Stimulated activated CD4-positive, alpha-beta T cell treated with anti-CD3 and anti-CD28 coated beads, Interleukin-2, amount 100 ng/mL, for 4 hours (primary cell): ENCODE measurements at places on chromosomes 11 and 22.

GRCh38 chr11:114130629-114131277, 71.2 kb downstream of the ZBTB16 start:
- DNase-seq: no peak

DNA sequence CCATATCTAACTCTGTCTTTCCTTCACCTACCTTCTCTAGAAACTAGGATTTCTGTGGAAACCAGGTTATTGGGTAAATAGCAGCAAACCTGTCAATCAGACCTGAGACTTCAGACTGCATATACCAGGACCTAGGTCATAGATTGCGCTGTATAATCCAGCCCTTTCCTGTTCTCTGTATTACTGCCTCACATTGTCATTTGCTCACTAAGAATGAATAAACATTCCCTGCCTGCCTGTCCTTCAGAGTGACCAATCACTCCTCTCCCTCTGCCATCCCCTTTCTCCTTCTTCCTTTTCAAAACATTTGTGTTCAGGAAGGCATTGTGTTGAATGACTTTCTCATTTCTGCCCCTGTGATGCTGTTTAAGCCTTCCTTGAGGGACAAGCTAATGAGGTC, 14.1 kb upstream of the FZD4 start:
- no peak for DNase-seq

GRCh38 chr22:45270095-45271020, 14.4 kb upstream of the UPK3A start:
- no peak for DNase-seq

GRCh38 chr22:49751966-49752597, 75.6 kb downstream of the BRD1 start:
- DNase-seq: no peak

DNA sequence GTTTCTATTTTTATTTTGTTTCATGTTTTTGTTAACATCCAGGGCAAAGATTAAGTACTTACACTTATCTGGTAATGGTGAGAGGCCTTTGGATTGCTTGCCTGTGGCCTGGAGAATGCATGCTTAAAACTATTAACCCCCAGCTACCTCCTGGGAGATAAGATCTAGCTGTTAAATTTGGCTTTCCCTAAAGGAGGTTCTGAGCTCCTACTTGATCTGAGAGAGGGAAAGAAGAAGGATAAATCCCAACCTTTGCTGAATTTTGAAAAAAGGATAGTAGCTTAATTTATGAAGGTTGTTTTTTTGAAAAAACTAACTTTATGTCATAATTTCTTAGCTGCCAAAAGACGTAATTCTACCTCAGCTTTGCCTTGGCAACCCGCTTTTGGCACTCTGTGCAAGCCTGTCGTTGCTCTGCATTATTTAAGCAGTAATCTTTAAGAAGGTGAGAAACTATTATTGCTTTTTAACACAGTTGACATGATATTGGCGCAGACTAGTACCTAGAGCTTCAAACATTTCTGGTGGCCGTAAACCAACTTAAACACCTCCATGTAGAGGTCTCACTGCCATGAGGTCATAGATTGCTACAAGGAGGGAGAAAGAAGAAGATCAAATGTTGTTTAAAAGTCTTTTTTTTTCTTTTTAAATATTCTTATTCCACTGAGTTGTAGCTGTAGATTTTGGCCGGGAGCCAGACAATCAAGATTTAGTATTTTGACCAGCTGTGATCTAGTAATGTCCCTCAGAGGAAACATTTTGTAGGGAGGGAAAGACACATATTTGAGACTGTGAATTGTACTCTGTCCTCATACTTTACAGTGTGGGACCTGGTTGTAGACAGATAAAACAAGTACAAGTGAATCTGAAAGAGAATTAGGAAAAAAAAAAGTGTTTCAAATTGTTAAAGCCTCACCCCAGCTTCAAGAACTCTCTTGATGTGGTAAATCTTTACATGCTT, 74.4 kb downstream of the WNT11 start:
- no peak for DNase-seq

DNA sequence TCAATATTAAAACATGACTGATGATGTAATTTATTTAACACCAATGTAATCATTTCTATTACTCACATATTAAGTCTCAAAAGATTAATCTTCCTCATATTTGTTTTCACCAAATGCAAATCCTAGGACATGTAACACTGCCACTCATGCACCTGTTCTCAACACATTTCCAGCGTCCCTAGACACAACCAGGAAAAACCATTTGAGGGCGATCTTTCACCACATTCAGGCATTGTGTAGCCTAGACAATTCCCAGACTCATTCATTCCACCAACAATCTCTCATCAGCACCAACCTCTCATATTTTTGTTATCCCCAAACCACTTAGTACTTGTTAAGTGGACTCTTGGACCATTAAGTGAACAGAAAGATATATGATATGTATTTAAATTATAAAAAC, 66.1 kb downstream of the SLC36A4 start:
- no peak for DNase-seq

GRCh38 chr11:71302534-71302909, 50.1 kb upstream of the SHANK2 start:
- no peak for DNase-seq

DNA sequence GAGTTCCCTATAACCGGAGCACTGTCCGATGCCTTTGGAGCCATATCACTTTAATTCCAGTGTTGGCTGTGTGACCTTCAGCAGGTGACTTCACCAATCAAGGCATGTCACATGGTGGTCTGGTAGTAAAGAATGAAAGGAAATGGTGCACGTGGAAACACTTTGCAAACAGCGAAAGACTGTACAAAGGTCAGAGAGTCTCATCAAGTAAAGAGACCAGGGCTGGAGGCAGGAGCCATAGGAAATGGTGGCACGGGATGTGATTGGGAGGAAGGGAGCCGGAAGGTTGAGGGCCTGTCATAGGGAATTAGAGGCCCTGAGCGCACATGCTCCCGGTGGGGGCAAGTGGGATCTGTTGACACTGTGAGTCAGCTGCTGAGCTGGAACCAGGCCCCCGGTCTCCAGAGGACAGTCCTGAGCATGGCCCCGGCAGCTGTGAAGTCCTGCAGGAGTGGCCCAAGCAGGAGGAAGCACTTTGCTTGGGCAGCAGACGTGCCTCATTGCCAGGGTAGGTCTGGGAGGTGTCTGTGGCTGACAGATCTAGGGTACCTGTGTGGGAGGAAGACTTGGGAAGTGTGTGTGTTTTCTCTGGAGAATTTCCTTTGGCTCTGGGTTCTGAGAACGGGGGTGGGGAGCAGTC, 2.0 kb downstream of the DAGLA start:
- DNase-seq: no peak

DNA sequence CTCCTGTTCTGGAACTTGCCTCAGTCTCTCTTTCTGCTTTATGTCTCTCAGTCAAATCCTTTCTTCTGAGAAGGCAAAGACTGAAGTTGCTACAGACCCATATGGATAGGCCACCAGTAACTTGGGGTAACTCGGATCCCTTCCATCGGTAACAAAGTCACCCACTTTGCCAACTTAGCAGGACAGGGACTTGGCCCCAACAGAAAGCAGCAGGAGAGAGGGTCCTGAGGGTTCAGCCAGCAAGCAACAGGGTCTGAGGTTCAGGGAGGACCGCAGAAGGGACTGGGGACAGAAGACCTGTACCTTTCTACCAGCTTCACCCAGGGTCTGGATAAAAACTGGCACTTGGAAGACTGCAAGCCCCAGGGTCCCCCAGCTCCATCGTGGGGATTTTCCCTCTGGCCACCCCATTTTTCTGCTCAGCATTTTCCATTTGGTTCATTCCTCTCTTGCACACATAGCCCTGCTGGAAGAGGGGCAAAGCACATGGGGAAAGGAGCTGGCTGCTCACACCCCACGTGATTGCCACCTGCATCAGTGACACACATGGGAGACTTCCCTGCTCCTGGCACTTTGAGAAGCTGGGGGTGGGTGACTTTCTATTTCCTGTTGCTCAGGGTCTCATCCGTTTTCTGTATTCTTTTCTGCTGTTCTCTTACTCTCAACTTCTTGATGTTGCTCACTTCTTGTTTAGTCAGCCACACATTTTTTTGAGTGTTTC, 34.6 kb upstream of the GNAZ start:
- peak; percentile 20 for DNase-seq

DNA sequence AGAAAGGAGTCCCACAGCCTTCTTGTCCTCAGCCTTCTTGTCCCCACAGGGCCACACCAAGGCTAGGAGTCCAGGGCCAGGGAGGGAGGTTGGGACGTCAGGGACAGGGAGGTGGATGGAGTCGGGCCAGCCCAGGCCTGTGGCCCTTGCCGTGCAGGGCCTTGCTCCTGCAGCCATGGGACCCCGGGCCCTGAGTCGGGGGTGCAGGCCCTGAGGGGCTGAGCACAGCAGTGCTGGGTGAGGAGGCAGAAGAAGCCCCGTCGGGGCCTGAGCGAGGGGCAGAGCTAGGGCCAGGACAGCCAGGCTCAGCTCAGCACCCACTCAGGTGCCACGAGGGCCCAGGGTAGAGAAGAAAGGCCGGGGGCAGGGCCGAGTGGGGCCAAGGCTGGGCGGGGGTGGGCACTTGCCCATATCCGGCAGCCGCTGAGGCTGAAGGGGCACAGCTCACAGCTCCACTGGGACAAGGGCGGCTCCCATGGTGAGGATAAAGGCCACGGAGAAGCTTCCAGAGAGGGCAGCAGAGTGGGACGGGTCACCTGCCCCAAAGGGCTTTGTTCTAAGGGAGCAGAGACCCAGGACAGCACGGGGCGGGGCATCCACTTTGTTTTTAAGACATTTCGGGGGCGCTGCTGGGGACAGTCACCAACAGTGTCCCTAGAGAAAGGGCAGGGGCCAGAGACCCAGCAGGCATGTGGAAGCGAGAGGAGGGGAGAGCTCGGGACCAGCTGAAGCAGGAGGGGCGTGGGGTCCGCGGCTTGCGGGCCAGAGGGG, 3.6 kb downstream of the MLC1 start:
- DNase-seq: no peak

DNA sequence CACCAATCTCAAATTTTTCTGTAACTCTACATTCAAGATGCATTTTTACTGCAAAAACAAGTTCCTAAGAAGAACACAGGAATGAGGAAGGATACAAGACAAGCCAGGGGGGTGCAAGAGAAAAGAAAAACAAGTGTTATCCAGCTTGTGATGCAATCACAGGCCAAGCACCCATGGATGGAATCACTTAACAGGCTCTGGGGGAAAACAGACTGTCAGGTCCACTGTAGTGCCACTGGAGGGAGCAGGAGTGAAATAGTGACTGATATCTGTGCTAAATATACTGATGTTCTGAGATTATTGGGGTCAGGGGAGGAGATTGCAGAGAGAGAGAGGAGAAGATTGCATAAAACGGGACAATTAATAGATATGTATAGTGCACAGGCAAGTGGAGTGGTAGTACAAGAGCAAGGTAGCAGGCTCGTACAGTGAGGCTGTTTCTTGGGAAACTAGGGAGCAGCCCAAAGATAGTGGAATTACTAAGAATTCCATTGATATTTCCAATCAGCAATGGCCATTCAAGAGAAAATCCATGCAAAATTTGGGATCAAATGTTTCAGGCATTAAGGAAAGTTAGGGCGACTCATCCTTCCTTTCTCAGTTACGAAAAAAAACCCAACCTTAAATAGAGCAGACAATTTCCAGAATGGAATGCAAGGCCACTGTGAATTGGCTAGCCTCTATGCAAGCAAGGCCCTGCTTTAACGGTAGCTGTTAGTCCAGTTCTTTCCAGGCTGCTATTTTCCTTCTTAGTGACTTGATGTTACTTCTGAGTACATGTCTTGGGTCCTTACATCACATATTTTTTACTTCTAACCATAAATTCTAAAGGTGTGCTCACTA, 52.2 kb upstream of the CEP126 start:
- no peak for DNase-seq

DNA sequence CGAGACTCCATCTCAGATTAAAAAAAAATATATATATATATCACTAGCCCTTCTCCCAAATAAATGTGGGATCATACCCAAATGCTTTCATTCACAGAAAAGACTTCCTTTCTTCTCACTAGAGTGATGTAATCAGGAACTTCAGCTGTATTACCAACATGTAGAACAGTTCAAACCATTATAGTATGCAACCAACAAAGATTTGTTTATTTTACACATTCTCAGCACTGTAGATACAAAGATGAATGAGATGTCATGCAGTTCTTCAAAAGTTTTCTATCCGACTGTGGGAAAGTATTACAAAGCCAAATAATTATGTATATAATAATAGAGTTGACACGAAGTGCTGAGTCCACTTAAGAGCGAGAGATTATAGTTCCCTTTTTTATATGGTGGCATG, 22.2 kb upstream of the ZNF143 start:
- DNase-seq: no peak

GRCh38 chr22:34880662-34881061, 185.3 kb upstream of the ISX start:
- DNase-seq: no peak

DNA sequence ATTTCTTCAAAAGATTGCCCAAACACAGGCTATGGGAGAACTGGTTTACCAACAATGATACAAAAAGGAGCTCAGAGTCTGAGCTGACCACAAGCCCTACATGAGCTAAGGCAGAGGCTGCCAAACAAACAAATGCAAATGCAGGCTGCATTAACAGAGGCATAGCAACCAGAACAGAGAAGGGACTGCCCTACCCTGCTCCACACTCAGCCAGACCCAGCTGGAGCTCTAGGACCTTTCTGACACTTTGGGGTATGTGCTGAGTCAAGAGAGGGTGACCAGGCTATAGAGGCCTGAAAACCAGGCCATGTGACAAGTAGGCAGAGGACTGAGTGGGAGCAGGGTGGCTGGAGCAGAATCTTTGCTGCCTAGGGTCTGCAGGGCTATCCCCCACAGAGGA, 17.8 kb upstream of the P2RY2 start:
- DNase-seq: no peak

DNA sequence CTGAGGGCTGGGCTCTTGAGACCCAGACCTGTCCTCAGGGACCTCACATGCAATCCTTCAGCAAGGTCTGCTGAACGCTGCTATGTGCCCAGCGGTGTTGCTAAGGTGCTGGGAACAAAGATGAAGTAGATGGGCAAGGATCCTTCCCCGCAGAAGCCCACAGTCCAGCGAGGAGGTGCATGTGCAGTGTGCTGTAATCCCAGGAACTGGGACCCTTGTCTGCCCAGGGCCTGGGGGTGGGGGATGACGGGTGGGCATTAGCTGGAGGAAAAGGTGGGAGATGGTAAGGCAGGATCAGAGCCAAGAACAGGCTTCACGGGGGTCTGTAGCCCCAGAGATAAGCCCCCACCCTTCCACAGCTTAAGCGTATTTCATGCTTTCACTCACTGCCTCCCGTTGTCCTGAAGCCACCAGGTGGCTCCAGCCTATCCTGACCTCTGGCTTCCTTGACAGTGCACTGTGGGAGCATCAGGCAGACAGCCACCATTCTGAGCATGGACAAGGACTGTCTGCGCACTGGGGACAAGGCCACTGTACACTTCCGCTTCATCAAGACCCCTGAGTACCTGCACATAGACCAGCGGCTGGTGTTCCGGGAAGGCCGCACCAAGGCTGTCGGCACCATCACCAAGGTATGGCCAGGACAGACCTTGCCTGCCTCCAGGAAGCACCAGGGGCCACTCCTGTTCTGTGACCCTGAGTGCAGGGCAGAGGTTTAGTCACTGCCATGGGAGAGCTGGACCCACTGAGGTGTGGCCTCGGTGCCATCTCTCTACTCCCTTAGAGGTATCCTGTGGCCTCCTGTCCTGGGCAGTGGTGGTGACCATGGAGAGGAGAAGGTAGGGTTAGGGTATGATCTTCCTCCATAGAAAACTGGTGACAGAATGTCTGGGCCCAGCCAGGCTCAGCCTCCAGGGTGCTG, 22.0 kb downstream of the GTPBP1 start:
- no peak for DNase-seq

- no peak for DNase-seq
Observed at GRCh38 chr11:76156971-76157427, 49.3 kb downstream of the WNT11 start.
